Kidney (tissue), 22 donors: ENCODE measurements at places on chromosomes 16 and 17. TPM values are rescaled to one million over a fixed set of nuclear protein-coding genes. Genes with fewer than 3 reads are reported as not detected.

GRCh38 chr17:266701-267667 lies 85.5 kb upstream of the DOC2B start:
- peak; percentile 32 for DNase-seq

DNA sequence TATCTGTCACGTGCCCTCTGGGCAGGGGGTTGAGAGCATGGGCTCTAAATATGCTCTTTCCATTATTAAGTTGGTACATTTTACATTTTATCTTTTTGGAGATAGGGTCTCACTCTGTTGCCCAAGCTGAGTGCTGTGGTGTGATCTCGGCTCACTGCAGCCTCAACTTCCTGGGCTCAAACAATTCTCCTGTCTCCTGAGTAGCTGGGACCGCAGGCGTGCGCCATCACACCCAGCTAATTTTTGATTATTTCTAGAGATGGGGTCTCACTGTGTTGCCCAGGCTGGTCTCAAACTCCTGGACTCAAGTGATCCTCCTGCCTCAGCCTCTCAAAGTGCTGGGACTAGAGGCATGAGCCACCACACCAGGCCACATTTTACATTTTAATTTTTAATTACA lies 43.9 kb upstream of the KDM6B start:
- DNase-seq, result no peak

- DNase-seq, result peak; percentile 71
Measured at GRCh38 chr16:89711601-89712273, 9.0 kb downstream of the VPS9D1 start.

- DNase-seq, result no peak
Measured at GRCh38 chr16:12336141-12336540, 359.6 kb downstream of the SNX29 start.

DNA sequence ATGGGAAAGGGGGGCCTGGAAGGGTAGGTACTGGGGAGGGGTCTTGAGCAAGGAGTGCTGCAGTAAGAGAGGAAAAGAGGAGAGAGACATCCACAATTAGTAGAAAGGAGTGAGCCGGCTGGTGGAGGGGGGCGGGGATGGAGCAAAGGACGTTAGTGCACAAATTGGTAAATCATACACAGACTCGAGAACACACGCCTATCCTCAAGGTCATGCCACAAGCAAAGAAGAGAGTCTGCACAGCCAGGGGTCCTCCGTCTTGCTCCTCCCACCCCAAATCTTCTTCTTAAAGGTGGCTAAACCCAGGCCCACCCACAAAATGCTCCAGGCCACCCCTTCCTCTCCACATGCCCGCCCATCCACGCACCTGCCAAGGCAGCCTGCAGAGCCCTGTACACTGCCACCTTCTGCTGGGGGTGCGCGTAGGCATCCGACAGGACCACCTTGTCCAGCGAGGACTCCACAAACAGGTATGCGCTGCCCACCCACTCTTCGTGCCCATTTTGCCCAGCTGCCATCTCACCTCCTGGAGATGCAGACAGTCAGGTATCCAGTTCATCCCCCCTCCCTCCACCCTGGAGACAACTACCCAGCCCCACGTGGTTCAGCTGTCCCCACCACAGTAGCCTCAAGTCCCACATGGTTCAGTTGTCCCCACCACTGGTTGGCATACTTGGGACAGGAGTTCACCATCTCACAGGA lies 3.4 kb downstream of the TRADD start:
- DNase-seq, result no peak

- DNase-seq, result no peak
Measured at GRCh38 chr16:70522216-70523075, 908 bp downstream of the COG4 start.

DNA sequence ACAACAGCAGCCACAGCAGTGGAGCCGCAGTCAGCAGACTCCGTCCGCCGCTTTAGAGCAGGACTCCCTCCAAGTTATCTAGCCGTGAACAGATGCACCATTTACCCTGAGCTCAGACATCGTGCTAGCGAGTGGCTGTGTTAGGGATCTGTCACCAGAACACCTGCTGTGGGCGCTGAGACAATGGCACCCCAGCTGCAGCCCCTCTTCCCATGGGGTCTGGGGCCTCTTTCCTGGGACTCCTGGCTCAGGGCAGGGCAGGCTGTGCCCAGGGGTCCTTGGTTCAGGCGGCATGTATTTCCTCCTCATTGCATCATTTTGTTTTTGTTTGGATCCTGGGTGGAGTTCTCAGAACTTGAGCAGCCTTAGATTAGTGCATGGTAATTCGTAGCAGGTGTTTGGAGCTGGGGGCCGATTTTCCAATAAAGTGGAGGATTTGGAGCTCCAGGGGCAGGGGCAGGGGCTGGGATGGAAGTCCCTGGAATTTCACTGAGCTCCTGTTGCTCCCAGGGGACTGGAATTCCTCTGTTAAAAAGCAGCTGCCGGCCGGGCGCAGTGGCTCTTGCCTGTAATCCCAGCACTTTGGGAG lies 23.4 kb downstream of the NMRAL1 start:
- no peak for DNase-seq

DNA sequence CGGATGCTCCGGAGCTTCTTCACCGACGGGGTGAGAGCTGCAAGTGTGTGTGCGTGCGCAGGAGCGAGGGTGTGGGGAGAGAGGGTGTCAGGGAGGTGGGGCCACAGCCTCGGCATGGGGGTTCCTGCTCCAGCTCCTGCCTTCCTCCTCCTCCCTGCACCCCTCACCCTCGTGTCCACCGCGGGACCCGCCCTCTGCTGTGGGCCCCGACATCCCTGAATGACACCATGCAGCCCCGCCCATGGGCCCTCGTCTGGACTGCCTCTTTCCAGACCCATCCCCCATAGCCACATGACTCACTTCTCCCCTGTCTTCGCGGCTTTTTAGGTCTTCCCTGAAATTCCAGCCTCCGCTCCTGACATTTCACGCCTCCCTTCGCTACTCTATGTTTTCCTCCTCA lies 41.6 kb downstream of the ARHGAP23 start:
- no peak for DNase-seq

GRCh38 chr17:56231693-56232092 lies 78.4 kb downstream of the ANKFN1 start:
- DNase-seq, result no peak

- no peak for DNase-seq
Measured at GRCh38 chr17:77478281-77478680, 337.5 kb downstream of the SEC14L1 start.

DNA sequence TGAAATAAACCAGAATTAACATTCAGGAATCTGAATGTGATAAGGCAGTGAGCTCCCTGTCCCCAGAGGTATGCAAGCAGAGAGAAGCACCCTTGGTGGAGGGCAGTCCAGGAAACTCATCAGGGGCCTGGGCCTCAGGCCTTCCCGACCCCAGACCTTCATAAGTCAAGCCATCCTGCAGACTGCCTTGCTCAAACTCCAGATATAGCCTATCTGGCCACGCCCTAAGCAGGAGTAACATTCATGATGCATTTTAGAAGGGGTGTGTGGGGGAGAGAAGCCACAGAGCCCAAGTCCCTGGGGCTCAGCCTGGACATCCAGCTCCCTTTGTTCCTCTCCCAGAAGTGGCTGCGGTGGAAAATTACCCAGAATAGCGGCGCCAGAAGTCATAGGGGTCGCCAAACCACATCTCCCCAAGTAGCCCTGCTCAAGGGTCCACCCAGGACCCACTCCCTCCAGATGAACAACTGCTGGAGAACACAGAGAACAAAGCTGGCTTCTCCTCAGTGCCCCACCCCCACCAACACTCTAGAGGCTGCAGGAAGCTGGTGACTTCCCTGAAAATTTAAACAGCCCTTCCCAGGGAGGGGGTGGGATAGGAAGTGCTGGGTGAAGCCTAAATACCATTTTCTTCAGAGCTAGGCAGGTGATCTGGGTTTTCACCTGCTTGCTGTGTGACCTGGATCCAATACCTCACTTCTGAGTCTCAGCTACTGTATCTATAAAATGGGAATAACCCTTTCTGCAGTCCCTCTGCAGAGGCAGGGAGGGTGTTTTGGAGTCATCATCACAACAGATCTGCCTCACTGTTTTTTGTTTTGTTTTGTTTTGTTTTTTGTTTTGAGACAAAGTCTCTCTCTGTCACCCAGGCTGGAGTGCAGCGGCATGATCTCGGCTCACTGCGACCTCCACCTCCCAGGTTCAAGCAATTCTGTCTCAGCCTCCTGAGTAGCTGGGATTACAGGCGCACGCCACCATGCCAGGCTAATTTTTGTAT lies 1.5 kb upstream of the SREBF1 start:
- no peak for DNase-seq

GRCh38 chr17:9434642-9435057 lies 141.0 kb downstream of the STX8 start:
- no peak for DNase-seq

DNA sequence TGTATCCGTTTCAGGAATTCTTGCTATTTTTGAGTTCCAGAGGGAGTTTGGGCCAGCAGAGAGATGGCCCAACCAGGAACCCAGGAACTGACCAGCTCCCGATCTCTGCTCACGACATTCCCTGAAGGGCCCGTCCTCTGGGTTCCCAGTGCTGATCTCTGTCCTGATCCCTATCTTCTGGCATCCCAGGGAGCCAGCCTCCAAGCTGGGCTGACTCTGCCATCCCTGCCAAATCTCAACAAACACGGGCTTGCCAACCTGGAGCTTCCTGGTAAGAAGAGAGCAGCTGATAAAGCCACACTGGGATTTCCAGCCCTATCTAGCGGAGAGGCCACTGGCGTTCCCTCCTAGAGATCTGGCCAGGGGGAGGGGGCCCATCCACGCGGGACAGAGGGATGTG lies 16.2 kb downstream of the GPRC5B start:
- no peak for DNase-seq

DNA sequence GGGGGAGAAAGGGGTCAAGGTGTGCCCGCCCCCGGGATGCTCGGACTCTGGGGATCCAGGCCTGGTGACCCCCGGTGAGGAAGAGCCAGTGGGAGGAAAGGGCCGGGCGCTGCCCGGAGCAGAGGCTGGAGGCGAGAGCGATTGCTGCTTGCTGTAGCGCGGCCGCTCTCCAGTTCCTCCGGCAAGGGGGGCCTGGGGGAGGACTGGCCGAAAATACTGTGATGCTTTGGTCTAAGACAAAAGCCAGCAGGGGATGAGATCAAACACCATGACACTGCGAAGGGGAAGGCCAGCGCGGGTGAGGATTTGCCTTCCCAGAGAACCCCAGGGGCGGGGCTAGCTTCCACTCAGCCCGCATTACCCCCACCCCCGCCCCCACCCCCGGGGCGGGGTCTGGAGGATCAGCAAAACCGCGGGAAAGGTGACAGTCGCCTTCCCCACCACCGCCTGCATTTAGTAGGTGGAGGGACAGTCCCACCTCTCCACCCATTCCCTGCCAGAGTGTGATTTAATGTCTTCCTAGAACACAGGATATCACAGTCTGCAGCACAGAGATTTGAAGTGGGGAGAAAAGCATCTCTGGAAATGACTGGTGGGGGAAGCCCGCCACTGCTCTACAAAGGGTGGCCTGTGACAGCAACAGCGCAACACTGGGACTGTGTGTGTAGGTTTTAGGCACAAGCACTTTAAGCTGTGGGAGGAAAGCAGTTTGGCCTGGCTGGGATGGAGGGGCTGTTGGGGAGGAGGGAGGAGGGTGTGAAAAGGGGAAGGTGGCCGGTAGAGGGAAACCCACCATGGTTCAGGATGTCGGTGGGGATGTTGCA lies 25.7 kb downstream of the MRC2 start:
- peak; percentile 89 for DNase-seq

GRCh38 chr16:2813771-2814221 lies 3.2 kb upstream of the PRSS21 start:
- no peak for DNase-seq

DNA sequence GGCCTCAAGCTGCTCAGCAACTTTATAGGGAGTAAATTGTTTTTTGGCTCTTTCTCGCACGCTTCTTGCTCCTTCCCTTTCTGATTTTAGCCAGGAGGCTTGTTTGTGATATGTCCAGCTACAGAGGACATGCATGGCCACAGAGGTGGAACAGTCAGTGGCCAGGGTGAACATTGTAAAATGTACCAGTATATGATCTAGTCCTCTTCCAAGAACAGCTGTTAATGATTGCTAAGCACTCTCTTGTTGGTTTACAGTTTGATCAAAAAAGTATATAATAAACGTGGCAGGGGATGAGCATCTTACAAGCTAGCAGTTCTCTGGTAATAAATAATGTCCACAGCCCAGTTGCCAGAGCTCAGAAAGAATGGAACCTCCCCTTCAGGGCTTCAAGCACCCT lies 461.7 kb upstream of the DYNLRB2 start:
- DNase-seq, result no peak

- no peak for DNase-seq
Measured at GRCh38 chr17:1422885-1423284, 22.9 kb upstream of the YWHAE start.

GRCh38 chr17:20967776-20968175 lies 75.0 kb downstream of the USP22 start:
- DNase-seq, result no peak

GRCh38 chr16:14151256-14152030 lies 80.3 kb downstream of the MRTFB start:
- DNase-seq, result no peak

GRCh38 chr16:85570735-85571562 lies 42.2 kb upstream of the GSE1 start:
- DNase-seq, result no peak

DNA sequence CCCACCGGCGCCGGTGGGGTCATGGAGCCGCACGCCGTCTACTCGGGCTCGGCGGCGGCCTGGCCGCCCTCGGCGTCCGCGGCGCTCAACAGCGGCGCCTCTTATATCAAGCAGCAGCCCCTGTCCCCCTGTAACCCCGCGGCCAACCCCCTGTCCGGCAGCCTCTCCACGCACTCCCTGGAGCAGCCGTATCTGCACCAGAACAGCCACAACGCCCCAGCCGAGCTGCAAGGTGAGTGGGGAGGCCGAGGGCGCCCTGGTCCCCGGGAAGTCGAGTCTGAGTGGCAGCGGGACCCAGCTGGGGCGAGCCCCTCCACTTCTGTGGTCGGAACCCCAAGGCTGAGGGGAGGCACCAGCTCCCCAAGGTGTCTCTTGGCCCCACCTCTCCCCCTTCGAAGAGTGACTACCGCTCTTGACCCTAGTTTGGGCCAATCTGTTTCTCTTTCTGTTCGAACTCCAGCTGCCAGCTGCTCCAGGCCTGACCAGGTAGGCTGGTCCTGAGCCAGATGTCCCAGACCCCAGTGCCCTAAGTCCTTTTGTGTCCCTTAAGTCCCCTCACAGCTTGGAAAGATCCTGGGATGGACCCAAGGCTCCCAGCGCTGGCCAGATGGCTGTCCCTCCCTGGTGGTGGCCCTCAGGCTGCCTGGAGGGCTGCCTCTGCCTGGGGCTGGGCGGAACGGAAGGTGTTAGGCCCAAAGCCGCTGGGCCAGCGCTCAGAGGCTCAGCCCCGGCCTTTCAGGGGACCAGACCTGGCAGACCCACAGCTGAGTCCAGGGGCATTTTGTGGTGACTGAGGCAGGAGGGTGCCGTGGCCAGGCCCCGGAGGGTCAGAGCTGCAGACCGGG lies 1.2 kb downstream of the FOXF1 start:
- DNase-seq, result no peak

GRCh38 chr16:77306075-77306474 lies 106.9 kb downstream of the SYCE1L start:
- DNase-seq, result no peak

- DNase-seq, result no peak
Measured at GRCh38 chr17:81222620-81222905, 202 bp downstream of the CEP131 start.

- no peak for DNase-seq
Measured at GRCh38 chr17:67239597-67239996, 5.4 kb downstream of the HELZ start.

Gene NLRC3
- total RNA-seq, result 5.3 TPM

Gene MPV17L
- 11.8 TPM for total RNA-seq

Gene C16orf92
- not detected for total RNA-seq

Gene RNF222
- not detected for total RNA-seq

Gene HAP1
- total RNA-seq, result 1.3 TPM

Gene CIITA
- 50.5 TPM for total RNA-seq

Gene ZG16B
- total RNA-seq, result 0.98 TPM

Gene ZFP3
- 10.0 TPM for total RNA-seq

Gene MYOCD
- total RNA-seq, result 4.0 TPM

Gene DPEP3
- total RNA-seq, result 0.19 TPM

Gene KRTAP3-1
- not detected for total RNA-seq

Gene AMDHD2
- total RNA-seq, result 52.1 TPM
